Stomach (tissue), 19 donors: ENCODE measurements at places on chromosomes 13 and 19. TPM values are rescaled to one million over a fixed set of nuclear protein-coding genes. Genes with fewer than 3 reads are reported as not detected.

Gene ZNF610
- total RNA-seq, result not detected

Gene SBK2
- total RNA-seq, result not detected

Gene LILRB4
- total RNA-seq, result 0.73 TPM

Gene CPAMD8
- 16.3 TPM for total RNA-seq

Gene HSPH1
- 36.2 TPM for total RNA-seq

Gene SIGLEC10
- total RNA-seq, result 1.1 TPM

Gene CCDC122
- 1.9 TPM for total RNA-seq

Gene LMTK3
- 0.45 TPM for total RNA-seq

Gene ZNF724
- 1.2 TPM for total RNA-seq

Gene ZNF556
- total RNA-seq, result not detected

Gene ARL11
- not detected for total RNA-seq

Gene FUT6
- total RNA-seq, result not detected

Gene PTH2
- total RNA-seq, result not detected

Gene DGKH
- 39.1 TPM for total RNA-seq

Gene ADGRE2
- not detected for total RNA-seq

Gene ZNF45
- 17.1 TPM for total RNA-seq

Gene S1PR5
- total RNA-seq, result not detected

Gene PSG2
- total RNA-seq, result not detected

Gene TLE2
- 92.9 TPM for total RNA-seq

Gene RASL11A
- 9.4 TPM for total RNA-seq

Gene CACNG7
- total RNA-seq, result not detected

Gene NXNL1
- total RNA-seq, result not detected
